Lower leg skin (tissue), 4 donors: ENCODE measurements at places on chromosomes 12 and 14.
A peak's percentile ranks its signal among the peaks of the same experiment; 100 is the strongest.

DNA sequence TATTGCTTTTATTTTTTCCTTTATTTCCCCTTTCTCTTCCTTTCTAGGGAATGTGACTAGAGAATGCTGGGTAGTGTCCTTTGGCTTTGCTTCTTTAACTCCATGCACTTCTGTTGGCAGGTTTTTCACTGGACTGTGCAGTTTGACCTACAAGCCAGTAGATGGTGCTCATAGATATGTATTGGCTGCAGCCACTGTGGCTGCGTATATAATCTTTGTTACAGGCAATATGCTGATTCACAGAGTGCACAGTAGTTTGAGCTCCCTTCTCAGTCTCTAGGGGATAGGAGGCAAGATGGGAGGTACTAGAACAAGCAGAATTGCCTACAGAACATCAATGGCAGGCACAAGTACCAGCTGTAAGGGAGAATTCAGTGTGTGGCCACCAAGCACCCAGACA is 503.5 kb downstream of the LRFN5 start:
- no peak for DNase-seq

- DNase-seq = no peak
These were observed 20.1 kb downstream of the NID2 start for GRCh38 chr14:52048641-52049204.

- DNase-seq = no peak
These were observed 143.0 kb downstream of the AKAP6 start for GRCh38 chr14:32472076-32472475.

- DNase-seq = no peak
These were observed 1.2 kb downstream of the NTN4 start for GRCh38 chr12:95789126-95790032.

GRCh38 chr14:21191261-21191808 is 35.5 kb upstream of the OR5AU1 start:
- DNase-seq = no peak

GRCh38 chr12:88600272-88600671 is 20.0 kb upstream of the KITLG start:
- DNase-seq = no peak

- no peak for DNase-seq
These were observed 8.5 kb downstream of the TMEM233 start for GRCh38 chr12:119601877-119602733.

DNA sequence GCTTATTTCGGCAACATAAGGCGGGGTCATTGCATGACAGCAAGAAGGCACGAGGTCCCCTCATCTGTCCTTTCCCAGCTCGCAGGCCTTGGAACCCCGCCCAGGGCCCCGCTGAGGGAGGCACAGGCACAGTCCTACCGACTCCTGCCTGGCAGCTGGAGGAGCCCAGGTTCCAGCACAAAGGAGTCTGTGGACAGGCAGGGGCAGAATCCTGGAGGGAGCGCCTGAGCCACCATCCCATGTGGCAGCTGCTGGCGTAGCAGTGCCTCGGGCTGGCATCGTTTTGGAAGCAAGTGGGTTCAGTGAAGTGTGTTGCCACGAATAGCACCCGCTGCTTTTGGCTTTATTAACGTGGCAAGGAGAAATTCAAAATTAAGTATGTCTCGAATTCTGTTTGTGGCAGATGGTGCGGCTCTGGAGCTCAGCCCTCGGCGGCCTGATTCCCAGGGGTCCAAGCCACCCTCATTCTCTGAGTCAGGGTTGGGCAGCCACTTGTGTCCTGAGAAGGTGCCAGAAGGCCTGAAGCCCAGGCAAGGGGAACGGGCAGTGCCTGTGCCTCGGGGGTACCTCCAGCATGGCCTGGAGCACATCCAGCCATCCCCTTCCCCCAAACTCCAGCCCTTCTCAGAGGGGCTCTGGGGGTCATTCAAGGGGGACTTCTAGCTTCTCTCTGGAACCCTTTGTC is 35.9 kb downstream of the SLC8B1 start:
- DNase-seq = peak; percentile 96

GRCh38 chr14:68628605-68629310 is 164.1 kb downstream of the ZFP36L1 start:
- peak; percentile 84 for DNase-seq

- no peak for DNase-seq
These were observed 815.7 kb downstream of the NRXN3 start for GRCh38 chr14:78985668-78986381.

- peak; percentile 75 for DNase-seq
These were observed 1.6 kb upstream of the EML1 start for GRCh38 chr14:99791476-99792209.
